ENCODE measurements at places on chromosomes 1 and 21.

GRCh38 chr1:229620876-229621275 is 5.0 kb downstream of the TAF5L start:
- no peak for DNase-seq
- H3K4me3 ChIP-seq: no peak overlapping the region
- no peaks in the 10 kb centered on the region for H3K36me3 ChIP-seq
- H3K27me3 ChIP-seq: no peaks in the 10 kb centered on the region

- H3K4me3 ChIP-seq: no peak overlapping the region
- no peak overlapping the region for H3K27ac ChIP-seq
- no peaks in the 10 kb centered on the region for H3K27me3 ChIP-seq
- no peaks in the 10 kb centered on the region for H3K4me1 ChIP-seq
- no peak for DNase-seq
Observed at GRCh38 chr1:31432592-31433395, 19.8 kb downstream of the SERINC2 start.

DNA sequence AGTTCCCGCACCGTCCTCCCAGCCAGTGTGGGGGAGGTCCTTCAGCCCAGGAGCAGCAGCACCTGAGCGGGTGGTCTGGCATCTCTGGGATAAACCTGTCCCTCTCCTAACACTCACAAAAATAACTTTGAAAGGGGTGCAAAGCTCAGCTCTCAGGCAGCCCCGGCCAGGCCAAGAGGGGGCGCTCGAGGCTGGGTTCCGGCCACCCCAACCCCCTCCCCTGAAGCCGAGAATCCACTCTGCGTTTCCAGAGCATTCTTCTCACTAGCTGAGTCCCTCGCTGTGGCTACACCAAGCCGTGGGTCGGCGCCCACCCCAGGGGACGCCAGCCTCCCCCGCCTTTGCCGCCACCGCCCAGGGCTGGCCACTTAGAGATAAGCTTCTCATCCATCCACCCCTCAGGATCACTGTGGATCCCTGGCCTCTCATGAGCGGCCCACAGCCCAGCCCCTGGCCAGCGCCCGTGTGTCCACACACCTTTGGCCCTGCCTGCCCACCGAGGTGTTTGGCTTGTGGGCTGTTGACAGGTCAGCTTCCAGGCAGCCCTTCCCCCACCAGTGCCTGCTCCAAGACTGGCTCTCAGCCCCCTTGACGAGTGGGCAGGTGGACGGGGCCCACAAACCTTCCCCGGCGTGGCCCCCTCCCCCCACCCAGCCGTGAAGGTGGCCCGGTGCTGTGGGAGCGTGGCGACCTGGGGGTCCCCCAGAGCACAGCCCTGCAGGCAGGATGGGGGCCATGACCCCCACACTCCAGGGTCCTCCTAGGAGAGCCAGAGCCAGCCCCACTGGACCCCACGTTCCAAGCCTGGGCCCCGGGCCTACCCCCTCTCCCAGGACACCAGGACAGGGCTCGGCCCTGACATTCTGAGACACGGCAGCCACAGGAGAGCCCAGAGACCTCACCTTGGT is 1.9 kb downstream of the FTCD start:
- H3K36me3 ChIP-seq: no peaks in the 10 kb centered on the region
- no peak overlapping the region for H3K27ac ChIP-seq
- no peaks in the 10 kb centered on the region for H3K27me3 ChIP-seq
- H3K4me3 ChIP-seq: no peak overlapping the region
- peak; percentile 41 for DNase-seq
- no peaks in the 10 kb centered on the region for H3K4me1 ChIP-seq

DNA sequence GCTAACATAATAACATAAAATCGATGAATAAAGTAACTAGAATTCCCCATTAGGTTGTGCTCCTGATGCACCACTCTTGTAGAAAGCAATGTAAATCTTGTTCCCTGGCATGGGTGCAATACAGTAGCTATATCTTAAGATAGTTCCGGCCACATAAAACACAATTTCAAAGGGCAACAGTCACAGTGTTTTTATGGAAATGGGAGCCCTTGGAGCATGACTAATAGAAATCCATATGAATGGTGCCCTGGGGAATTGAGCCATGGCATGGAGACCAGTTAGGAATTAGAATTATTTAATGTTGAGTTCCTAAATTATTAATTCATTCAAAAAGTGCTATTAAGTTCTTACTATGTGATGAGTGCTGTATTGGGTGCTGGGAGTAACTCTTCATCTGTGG is 118.7 kb downstream of the KCNK2 start:
- no peak overlapping the region for H3K4me3 ChIP-seq
- H3K27me3 ChIP-seq: no peaks in the 10 kb centered on the region
- no peaks in the 10 kb centered on the region for H3K4me1 ChIP-seq
- DNase-seq: no peak
- H3K36me3 ChIP-seq: no peaks in the 10 kb centered on the region
- H3K27ac ChIP-seq: no peak overlapping the region

GRCh38 chr1:172431204-172431603 is 10.7 kb downstream of the C1orf105 start:
- DNase-seq: no peak
- no peaks in the 10 kb centered on the region for H3K36me3 ChIP-seq
- H3K27me3 ChIP-seq: no peaks in the 10 kb centered on the region
- H3K4me3 ChIP-seq: no peak overlapping the region
- peak overlapping the region; percentile 65 for H3K27ac ChIP-seq

DNA sequence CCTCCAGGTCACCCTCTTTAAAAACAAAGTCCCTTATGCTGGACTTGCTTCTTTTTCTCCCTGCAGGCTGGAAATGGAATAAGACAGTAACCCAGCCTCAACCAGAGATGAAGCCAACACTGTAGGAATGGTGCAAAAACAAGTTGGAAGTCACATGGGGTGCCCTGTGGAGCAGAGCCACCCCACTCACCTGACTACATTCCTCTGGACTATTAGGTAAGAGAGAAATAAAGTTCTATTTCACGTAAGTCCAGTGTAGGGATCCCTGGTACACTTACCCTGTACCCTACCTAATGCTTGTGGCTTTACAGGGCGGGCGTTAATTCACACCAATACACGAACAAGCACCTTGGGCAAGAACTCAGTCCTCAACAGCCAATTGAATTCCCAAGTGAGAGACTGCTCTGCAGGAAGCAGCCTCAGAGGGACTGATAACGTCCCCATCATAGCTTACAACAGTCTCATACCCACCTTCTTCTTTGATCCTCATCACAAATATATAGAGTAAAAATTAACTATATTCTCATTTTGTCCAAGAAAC is 112.5 kb upstream of the FGGY start:
- H3K4me3 ChIP-seq: no peak overlapping the region
- no peaks in the 10 kb centered on the region for H3K27me3 ChIP-seq
- no peaks in the 10 kb centered on the region for H3K4me1 ChIP-seq
- DNase-seq: no peak
- no peak overlapping the region for H3K27ac ChIP-seq
- no peaks in the 10 kb centered on the region for H3K36me3 ChIP-seq

DNA sequence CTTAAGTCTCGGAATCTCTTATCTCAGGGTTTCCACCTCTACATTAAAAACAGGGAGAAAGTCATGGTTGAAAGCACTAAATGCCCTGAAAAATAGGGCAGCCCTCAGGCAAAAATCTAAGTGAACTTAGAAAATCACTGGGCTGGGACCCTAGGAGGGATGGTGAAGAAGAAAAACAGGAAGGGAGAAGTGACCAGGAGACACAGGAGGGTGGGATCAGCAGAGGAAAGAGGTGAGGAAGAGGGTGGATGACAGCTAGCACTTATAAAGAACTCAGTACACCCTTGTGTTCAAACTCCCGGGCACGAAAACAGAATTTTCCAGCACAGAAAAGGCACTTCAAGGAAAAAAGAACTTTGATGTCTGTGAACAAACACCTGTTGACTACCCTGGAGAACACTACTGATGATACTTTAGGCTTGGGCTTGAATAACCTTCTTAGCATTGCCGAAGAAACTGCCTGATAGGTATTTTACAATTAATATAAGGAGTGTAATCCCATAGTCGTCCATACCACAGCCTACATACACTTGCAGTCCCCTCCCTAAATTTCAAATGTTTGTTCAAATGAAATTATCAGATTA is 2.0 kb downstream of the CHML start:
- H3K27ac ChIP-seq: peak overlapping the region; percentile 3
- H3K4me3 ChIP-seq: no peak overlapping the region
- H3K4me1 ChIP-seq: no peaks in the 10 kb centered on the region
- no peaks in the 10 kb centered on the region for H3K27me3 ChIP-seq
- H3K36me3 ChIP-seq: no peaks in the 10 kb centered on the region

DNA sequence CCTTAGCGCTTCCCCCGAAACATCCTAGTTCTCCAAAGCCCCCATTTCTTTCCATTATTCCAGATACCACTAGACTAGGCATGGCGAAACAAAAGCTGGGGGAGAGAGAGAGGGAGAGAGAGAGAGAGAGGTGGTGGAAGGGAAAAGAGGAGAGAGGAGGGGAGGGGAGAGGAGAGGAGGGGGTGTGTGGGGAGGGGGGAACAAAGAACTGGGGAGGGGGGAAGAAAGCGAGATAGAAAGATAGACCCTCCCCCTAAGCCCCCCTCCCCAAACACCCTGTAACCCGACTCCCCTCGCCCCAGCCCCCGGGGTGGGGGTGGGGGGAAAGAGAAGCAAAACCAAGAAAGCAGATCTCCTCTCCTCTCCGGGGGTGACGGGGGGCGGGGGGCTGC is 352 bp downstream of the MEX3A start:
- DNase-seq: no peak
- H3K27me3 ChIP-seq: peaks cover 9% of the 10 kb centered on the region
- H3K4me3 ChIP-seq: peak overlapping the region; percentile 83
- peaks cover 5% of the 10 kb centered on the region for H3K4me1 ChIP-seq
- H3K36me3 ChIP-seq: no peaks in the 10 kb centered on the region

DNA sequence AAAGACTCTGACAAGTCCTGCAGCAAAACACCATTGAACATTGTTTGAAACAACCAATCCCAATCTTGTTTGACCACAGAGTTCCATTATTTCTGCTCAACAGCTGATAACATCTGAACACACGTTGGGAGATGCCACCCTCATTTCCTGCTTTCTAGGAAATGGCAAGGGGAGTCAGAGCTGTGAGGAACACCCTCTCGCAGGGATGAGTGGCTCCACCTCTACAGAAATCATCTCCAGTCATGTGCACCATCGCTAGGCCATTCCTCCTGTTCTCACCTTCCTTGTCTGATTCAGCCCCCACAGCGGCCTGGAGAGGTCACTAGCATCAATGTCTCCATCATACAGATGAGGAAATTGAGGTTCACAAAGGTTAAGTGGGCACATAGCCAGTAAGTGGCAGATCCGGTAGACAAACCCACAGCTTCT is 22.4 kb upstream of the RUNX3 start:
- peaks cover 46% of the 10 kb centered on the region for H3K4me1 ChIP-seq
- DNase-seq: no peak
- H3K27me3 ChIP-seq: no peaks in the 10 kb centered on the region
- no peaks in the 10 kb centered on the region for H3K36me3 ChIP-seq
- H3K27ac ChIP-seq: no peak overlapping the region
- no peak overlapping the region for H3K4me3 ChIP-seq

All from naive thymus-derived CD4-positive, alpha-beta T cell (primary cell).